ENCODE measurements at places on chromosomes 13 and 19. TPM values are rescaled to one million over a fixed set of nuclear protein-coding genes. Genes with fewer than 3 reads are reported as not detected.

DNA sequence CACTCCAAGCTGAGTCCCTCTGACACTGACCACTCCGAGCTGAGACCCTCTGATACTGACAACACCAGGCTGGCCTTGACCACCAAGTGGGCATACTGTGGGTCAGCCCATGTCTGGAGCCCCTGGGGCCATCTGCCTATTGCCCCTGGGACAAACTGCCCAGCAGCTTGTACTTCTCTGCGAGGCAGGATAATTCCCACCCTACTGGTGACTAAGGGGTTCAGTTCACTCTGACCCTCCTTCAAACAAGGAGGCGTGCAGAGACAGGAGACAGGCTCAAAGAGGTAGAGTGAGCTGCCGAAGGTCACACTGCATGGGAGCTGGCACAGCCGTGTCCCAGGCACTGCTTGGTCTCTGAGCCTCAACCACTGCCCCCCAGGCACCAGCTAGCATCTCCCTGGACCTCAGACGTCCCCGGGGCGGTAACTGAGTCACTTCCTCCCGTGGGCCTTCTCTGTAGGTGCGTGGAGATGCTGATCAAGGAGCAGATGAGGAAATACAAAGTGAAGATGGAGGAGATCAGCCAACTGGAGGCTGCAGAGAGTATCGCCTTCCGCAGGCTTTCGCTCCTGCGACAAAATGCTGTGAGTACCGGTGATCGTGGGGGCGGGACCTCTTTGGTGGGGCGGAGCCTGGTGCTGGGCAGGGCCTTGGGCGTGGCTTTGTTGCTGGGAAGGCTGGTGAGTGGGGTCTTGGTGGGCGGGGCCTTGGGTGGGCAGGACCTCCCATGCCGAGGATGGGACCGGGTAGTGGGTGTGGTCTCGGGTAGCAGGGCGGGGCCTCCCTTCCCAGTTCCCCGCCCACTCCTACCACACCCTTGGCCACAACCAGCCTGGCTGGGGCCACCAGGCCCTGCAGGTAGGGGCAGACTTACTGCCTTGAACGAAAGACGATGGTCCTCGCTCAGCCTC, 5.8 kb upstream of the USE1 start:
- peaks cover 77% of the 10 kb centered on the region for H3K36me3 ChIP-seq
- no peaks in the 10 kb centered on the region for H3K27me3 ChIP-seq
- DNase-seq = no peak
- no peak overlapping the region for H3K27ac ChIP-seq
- H3K4me3 ChIP-seq = no peak overlapping the region

DNA sequence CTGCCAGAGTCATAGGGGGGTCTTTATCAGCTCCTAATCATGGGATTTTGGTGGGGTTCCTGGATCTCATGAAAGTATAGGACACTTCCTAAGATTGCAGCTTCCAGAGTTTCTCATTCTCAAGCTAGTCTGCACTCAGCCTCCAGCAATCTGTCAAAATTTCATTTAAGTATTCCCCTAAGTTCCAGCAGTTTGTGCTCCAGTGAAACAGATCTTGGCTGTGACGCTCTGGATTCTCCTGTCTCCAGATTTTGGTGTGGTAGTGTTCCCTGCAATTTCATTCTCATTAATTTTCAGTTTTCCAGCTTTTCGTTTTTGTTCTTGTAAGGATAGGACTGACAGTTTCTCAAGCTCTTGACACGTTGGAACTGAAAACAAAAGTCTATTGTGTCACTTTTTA, 908.9 kb upstream of the MIR17HG start:
- H3K27me3 ChIP-seq = no peaks in the 10 kb centered on the region
- no peak for DNase-seq
- no peak overlapping the region for H3K4me3 ChIP-seq

DNA sequence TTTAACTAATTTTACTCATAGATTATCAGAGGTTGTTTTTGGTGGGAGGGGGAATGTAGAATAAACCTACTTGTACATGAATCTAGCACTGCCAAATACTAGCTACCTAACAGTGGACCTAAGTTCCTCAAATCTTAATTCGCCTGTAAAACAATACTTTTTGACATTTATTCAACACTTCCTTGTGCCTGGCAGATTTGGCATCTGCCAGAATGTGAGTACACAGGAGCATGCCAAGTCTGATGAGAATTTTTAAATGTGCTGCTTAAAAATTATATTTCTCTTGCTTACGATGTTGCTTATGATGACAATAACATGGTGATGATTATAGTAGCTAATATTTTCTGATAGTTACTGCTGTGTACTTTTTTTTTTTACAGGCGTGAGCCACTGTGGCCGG, 240.2 kb upstream of the STARD13 start:
- no peak for DNase-seq
- H3K27me3 ChIP-seq = no peaks in the 10 kb centered on the region
- H3K27ac ChIP-seq = no peak overlapping the region
- H3K4me1 ChIP-seq = peaks cover 13% of the 10 kb centered on the region
- H3K36me3 ChIP-seq = no peaks in the 10 kb centered on the region

Gene OLFM4
- polyA plus RNA-seq = not detected

Gene ASPDH
- polyA plus RNA-seq = not detected

GRCh38 chr13:98813993-98814392, 61.5 kb upstream of the SLC15A1 start:
- no peaks in the 10 kb centered on the region for H3K36me3 ChIP-seq
- no peaks in the 10 kb centered on the region for H3K4me1 ChIP-seq
- DNase-seq = no peak
- H3K27ac ChIP-seq = no peak overlapping the region

DNA sequence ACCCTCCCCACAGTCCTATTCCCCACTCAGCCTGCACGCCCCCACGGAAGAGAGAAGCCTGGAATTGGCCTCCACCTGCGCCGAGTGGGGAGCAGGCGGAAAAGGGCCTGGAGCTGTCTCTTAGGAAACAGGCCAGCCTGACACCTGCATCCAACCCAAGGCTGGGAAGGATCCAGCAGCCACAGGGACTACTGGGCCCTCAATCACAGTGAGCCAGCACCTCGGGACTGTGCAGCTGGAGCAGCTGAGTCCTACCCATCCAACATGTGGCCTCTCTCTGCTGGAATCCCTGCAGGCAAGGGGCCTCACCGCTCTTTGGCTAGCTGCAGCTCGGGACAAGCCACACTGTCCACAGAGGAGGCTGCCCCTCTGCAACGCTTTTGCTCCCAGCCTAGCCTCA, 8.3 kb upstream of the EPHX3 start:
- DNase-seq = no peak
- H3K4me1 ChIP-seq = no peaks in the 10 kb centered on the region
- H3K27ac ChIP-seq = no peak overlapping the region
- peaks cover 81% of the 10 kb centered on the region for H3K36me3 ChIP-seq

Gene ZNF208
- polyA plus RNA-seq = not detected

GRCh38 chr13:48804821-48805601, 151.3 kb downstream of the CYSLTR2 start:
- no peak for DNase-seq
- H3K4me1 ChIP-seq = peaks cover 13% of the 10 kb centered on the region
- H3K27ac ChIP-seq = no peak overlapping the region
- no peak overlapping the region for H3K4me3 ChIP-seq

GRCh38 chr13:97276862-97277269, 54.7 kb downstream of the MBNL2 start:
- no peaks in the 10 kb centered on the region for H3K27me3 ChIP-seq
- no peak overlapping the region for H3K27ac ChIP-seq
- H3K4me3 ChIP-seq = no peak overlapping the region
- H3K36me3 ChIP-seq = peaks cover 40% of the 10 kb centered on the region
- DNase-seq = no peak

Gene FLT3
- polyA plus RNA-seq = 3.7 TPM

GRCh38 chr19:29562299-29563297, 36.8 kb downstream of the VSTM2B start:
- no peaks in the 10 kb centered on the region for H3K27me3 ChIP-seq
- H3K4me1 ChIP-seq = no peaks in the 10 kb centered on the region
- DNase-seq = no peak
- no peak overlapping the region for H3K4me3 ChIP-seq

DNA sequence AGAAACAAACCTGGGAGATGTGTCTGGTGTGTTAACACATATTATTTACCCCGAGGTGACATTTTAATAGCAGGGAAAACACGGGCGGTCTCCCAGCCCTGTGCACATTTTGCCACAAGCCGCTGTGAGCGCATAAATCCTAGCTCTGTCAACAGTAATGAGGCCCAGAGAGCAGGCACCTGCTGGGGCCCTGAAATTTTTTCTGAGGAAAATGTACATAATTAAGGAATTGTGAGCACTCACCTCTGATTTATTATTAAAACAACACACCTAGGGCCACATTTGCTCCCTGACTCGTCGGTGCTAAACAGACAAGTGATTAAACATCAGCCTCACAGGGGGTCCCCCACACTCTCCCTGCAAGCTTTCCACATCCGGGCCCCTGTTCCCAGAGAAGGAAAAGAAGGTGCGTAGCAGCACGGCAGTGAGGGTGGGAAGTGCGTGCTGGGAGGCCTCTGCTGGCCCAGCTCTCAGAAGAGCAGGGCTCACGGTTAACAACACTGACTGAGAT, 616.3 kb downstream of the UQCRFS1 start:
- no peak overlapping the region for H3K27ac ChIP-seq
- no peaks in the 10 kb centered on the region for H3K4me1 ChIP-seq
- no peaks in the 10 kb centered on the region for H3K27me3 ChIP-seq
- no peaks in the 10 kb centered on the region for H3K36me3 ChIP-seq
- no peak overlapping the region for H3K4me3 ChIP-seq

DNA sequence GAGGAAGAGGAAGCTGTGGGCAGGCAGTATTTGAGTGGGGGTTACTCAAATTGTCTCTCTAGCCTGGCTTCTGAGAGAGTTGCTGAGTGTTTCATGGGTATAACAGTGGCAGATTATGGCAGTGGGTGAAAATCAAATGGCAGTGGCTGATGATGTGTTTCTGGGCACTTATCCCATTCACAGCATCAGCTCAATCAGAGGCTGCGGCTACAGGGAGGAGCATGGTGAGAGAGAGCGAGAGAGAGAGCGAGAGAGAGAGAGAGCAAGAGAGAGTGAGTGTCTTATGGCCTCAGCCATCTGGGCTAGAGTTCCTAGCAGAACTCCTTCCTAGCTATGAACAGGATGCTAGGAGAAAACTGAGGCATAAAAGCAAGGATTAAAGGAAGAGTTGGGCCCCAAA, 178.9 kb downstream of the OLFM4 start:
- no peak for DNase-seq
- H3K27me3 ChIP-seq = no peaks in the 10 kb centered on the region

GRCh38 chr19:33064458-33064791, 263 bp downstream of the RHPN2 start:
- no peak overlapping the region for H3K4me3 ChIP-seq
- H3K36me3 ChIP-seq = no peaks in the 10 kb centered on the region
- no peak overlapping the region for H3K27ac ChIP-seq
- DNase-seq = no peak
- no peaks in the 10 kb centered on the region for H3K4me1 ChIP-seq

Gene PLIN4
- not detected for polyA plus RNA-seq

GRCh38 chr19:56840451-56841192, at the start of the genes PEG3 and ZIM2:
PEG3 (minus strand) TSS chr19:56840726; CDS start chr19:56824655, 16,071 bp downstream.
ZIM2 (minus strand) TSS chr19:56840726; CDS start chr19:56824277, 16,449 bp downstream.
- no peaks in the 10 kb centered on the region for H3K36me3 ChIP-seq
- H3K27ac ChIP-seq = no peak within 1 kb of the TSS
- peaks cover 30% of the 10 kb centered on the region for H3K4me1 ChIP-seq
- peaks cover 8% of the 10 kb centered on the region for H3K27me3 ChIP-seq
- peak within 1 kb of the TSS; percentile 70 for H3K4me3 ChIP-seq

DNA sequence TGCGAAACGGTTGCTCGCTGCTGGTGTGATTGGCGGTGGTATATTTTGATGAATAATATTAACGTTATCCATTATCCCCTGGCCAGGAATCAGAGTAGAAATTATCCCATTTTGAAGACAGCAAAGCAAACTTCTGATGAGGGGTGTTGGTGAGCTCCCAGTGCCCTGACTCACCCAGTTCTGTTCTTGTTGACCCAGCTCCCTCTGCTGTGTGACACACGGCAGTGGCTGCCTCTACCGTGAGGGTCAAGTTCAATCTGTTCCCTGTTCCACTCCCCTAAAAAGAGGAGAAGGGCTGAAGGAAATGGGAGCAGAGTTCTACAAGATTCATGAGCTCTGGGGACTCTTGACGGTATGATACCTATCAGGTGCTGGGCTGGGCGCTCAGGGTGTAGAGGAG, 2.0 kb downstream of the CAMSAP3 start:
- no peak overlapping the region for H3K4me3 ChIP-seq
- no peak overlapping the region for H3K27ac ChIP-seq
- peaks cover 6% of the 10 kb centered on the region for H3K4me1 ChIP-seq
- no peak for DNase-seq
- H3K36me3 ChIP-seq = no peaks in the 10 kb centered on the region

GRCh38 chr13:103203735-103204330, 137.6 kb upstream of the SLC10A2 start:
- H3K4me1 ChIP-seq = no peaks in the 10 kb centered on the region
- H3K4me3 ChIP-seq = no peak overlapping the region
- H3K27ac ChIP-seq = no peak overlapping the region
- no peak for DNase-seq

DNA sequence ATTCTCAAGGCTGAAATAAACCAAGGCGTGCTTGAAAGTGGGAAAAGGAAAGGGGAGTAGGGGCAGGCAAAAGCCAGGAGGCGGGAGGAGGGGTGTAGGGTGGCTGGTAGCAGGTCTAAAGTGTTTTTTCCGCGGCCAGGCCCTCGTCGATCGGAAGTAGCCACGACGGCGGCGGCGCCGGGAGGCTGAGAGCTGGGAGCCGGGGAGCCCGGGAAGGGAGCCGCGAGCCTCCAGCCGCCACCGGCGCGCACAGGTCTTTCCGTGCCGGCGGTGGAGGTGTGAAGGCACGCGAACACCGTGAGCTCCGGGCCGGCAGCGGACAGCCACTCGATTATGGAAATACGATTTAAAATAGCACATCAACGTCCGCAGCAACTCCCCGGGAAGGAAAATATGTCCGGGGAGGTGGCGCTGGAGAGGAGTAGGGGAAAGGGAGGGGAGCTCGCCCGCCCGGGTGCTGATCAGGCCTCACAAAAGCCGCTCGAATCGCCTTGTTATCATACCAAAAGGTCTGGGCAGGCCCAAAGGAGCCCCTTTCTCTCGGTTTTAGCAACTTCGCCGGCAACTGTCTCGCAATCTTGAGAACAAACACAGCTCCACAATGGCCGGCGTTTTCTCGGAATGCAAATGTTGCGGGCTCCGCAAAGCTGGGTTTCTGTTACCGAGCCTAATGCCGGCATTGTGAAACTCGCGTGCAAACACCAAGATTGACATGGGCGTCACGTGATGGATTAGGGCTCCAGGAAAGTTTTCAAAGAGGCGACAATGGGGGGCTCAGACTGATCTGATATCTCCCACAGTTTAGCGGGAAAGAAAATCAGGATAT, 2.9 kb upstream of the PCDH8 start:
- H3K4me1 ChIP-seq = peaks cover 17% of the 10 kb centered on the region
- peak overlapping the region; percentile 41 for H3K4me3 ChIP-seq
- H3K27me3 ChIP-seq = peaks cover 71% of the 10 kb centered on the region
- no peak overlapping the region for H3K27ac ChIP-seq
- H3K36me3 ChIP-seq = no peaks in the 10 kb centered on the region
- no peak for DNase-seq

GRCh38 chr13:106052200-106052767, 483.2 kb downstream of the EFNB2 start:
- H3K27me3 ChIP-seq = no peaks in the 10 kb centered on the region
- H3K27ac ChIP-seq = no peak overlapping the region
- H3K4me3 ChIP-seq = no peak overlapping the region

Gene DIAPH3
- 0.09 TPM for polyA plus RNA-seq

GRCh38 chr13:73876323-73876722, 257.9 kb downstream of the KLF12 start:
- DNase-seq = no peak
- H3K27me3 ChIP-seq = no peaks in the 10 kb centered on the region
- no peak overlapping the region for H3K4me3 ChIP-seq
- H3K4me1 ChIP-seq = no peaks in the 10 kb centered on the region

Gene ZNF440
- polyA plus RNA-seq = 4.1 TPM
